Dermis microvascular lymphatic vessel endothelial cell (primary cell): ENCODE measurements at places on chromosomes 5 and 9. TPM values are rescaled to one million over a fixed set of nuclear protein-coding genes. Genes with fewer than 3 reads are reported as not detected.

The WWC1 gene
- 0.13 and 0.63 TPM in 2 replicates for total RNA-seq

The PCDHA4 gene
- under 0.01 and 0.25 TPM in 2 replicates for total RNA-seq

The AIF1L gene
- 1.6 and 2.4 TPM in 2 replicates for total RNA-seq

The FOXD4L4 gene
- 0.13 TPM in 1 of 2 replicates, not detected in the other for total RNA-seq

The SYNPO gene
- total RNA-seq, result 5.6 and 12.3 TPM in 2 replicates

The ELAVL2 gene
- 0.25 and 0.77 TPM in 2 replicates for total RNA-seq

The SHOC1 gene
- total RNA-seq, result not detected in 2 replicates

The AGXT2 gene
- not detected in 2 replicates for total RNA-seq

The GDF9 gene
- total RNA-seq, result under 0.01 TPM in 1 of 2 replicates, not detected in the other

The CDC20B gene
- total RNA-seq, result not detected in 2 replicates
